ENCODE measurements at places on chromosomes 4 and X. TPM values are rescaled to one million over a fixed set of nuclear protein-coding genes. Genes with fewer than 3 reads are reported as not detected.

The PFKFB1 gene
- total RNA-seq, result 18.5 TPM

The BEX3 gene
- 63.9 TPM for total RNA-seq

The KLF8 gene
- 22.2 TPM for total RNA-seq

The SSX4B gene
- not detected for total RNA-seq

The FAM114A1 gene
- 81.3 TPM for total RNA-seq

The STAP1 gene
- not detected for total RNA-seq

The DCAF8L2 gene
- not detected for total RNA-seq

The SLC6A14 gene
- total RNA-seq, result not detected

The BRS3 gene
- not detected for total RNA-seq

Measured in mesenteric fat pad (tissue), 1 donor.